Activated CD4-positive, alpha-beta T cell treated with anti-CD3 and anti-CD28 coated beads, Interleukin-2, Interleukin-6, amounts not matched to agents 100 ng/mL and 50 ng/mL, durations not matched to agents 16 hours and 8 hours (primary cell): ENCODE measurements at places on chromosomes 7 and 10.

- DNase-seq, result no peak
Observed at GRCh38 chr10:75475460-75476182, 44.2 kb downstream of the LRMDA start.

DNA sequence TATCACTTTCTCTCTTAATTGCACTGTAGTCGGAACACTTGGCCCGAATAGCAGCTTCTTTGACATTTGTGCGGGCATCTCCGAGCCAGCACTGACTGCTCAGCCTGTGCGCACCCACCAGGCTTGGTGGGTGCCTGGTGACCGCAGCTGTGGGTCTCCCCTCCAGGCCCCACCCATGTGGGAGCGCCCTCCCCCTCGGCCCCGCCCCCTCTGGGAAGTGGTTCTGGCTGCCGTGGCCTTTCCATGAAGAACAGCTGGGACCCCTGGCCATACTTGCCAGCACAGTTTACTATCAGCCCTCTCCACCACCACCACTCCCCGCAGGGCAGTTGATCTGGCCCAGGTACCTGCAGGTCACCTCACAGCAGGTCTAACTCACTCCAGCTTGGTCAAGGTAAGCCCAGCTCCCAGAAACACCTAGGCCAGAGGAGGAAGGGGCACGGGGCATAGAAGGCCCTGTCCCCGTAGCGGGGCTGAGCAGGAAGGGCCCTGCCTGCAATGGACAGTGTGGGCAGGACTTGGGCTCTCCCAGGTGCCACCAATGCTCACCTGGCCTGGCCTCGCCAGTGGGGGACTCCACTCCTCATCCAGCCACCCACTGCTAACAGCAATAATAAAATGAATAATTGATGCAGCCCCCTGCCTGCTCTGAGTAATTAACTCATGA, 5.8 kb downstream of the RASGEF1A start:
- no peak for DNase-seq

- no peak for DNase-seq
Observed at GRCh38 chr10:70118196-70118595, 14.4 kb downstream of the AIFM2 start.

- no peak for DNase-seq
Observed at GRCh38 chr7:26658389-26659084, 205.9 kb downstream of the SKAP2 start.

GRCh38 chr10:35578618-35578956, 26.6 kb upstream of the GJD4 start:
- no peak for DNase-seq

- no peak for DNase-seq
Observed at GRCh38 chr7:45162311-45162845, 4.8 kb downstream of the RAMP3 start.

DNA sequence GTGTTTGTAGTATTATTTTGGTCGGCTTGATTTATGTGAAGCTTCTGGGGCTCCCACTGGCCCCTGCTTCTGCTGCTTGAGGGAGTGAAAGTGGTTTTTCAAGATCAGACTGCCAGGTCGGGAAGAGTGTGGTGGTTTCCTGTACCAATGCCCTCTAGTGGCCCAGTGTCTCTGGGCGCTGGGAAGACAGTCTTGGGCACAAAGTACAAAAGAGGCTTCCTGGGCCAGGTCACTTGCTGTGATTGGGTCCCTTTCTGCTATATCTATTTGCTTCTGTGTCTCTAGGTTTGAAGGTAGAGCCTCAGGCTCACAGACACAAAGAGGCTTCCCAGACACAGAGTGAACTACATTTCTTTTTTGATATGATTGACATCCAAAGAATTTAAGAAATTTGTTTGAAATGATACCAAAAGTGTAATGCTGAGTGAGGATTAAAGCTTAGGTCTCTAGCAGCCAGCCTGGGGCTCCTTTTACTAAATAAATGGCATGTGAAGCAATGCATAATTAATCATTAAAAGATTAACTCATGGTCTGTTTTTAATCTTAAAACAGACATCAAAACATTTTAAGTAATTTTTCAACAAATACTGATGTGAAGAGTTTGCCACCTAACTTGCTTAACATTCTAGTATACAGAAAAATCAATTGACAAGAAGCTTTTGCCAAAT, 36.3 kb downstream of the ABCB1 start:
- peak; percentile 33 for DNase-seq

GRCh38 chr7:128056901-128057300, 25.7 kb upstream of the LRRC4 start:
- no peak for DNase-seq
